ENCODE measurements at places on chromosomes 6 and 20.

DNA sequence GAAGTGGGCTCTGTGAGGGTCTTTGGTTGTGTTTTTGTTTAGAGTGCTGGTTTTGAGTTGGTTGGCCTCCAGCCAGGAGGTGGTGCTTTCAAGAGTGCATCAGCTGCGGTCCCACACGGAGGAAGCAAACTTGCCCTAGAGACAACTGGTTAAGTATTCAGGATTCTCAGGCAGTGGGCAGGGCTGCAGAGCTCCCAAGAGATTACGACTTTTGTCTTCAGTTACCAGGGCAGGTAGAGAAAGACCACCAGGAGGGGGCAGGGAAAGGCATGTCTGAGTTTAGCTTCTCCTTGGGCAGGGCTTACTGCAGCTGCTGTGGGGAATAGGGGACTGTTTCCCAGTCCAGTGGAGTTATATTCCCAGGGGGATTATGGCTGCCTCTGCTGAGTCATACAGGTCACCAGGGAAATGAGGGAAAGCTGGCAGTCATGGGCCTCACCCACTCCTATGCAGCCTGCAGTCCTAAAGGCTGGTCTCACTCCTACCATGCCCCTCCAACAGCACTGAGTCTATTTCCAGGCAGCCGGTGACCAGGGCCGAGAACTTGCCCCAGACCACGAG lies 64.3 kb downstream of the TTI1 start:
- DNase-seq: no peak

GRCh38 chr6:128499079-128499731 lies 21.2 kb downstream of the PTPRK start:
- no peak for DNase-seq

DNA sequence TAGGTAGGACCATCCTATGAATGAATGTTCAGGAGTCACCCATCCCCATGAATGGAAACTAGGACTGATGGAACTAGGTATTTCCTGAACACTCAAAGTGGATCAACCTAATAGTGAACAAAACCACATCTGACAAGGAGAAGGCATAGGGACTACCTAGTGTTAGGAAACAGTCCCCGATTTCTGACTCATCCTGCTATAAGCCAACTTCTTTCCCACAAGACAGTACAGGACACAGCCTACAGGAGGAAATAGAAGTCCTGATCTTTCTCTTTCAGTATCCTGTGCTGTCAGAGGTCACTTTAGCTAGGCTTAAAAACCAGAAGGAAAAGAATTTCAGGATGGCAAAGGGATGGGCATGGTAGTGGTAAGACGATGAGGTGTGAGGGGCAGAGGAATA lies 19.5 kb upstream of the GMDS start:
- no peak for DNase-seq

DNA sequence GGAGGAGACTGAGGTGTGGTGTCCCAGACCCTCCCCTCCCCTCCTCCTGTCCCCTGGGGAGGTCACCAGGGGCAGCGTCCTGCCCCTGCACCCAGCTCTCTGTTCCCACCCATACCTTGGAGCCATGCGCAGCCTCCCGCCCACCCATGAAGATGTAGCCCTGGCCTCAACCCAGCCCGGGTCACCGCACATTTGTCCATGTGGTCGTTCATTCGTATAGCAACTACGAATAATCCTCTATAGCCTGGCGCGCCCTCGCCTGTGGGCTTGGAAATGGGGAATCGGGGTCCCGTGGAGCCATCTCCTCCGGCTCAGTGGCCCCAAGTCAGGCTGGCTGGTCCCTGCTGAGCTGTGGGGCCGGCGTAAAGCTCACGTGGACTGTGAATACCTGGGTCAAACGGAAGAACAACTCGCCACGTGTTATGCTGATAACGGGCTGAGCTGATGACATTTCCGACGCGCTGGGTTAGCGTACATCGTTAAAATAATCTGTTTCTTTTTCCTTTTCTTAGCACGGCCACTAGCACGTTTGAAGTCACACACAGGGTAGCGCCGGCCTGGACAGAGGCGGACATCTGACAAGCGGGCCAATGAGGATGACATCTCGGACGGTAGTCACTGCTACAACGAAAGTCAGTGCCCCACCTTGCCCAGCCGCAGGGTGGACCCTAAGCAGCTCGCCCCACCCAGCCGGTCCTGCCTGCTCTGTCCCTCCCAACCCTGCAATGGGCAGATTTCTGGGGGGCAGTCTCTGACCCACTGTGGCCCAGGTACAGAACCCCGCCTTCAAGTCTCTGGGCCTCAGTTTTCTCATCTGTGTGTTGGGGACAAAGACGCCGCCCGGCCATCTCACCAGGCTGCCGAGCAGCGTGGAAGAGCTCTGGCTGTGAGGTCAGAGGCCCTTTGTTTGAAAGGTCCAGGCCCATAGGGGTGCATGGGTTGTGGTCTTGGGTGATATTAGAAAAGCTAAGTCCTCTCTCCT lies 19.8 kb upstream of the RBBP8NL start:
- DNase-seq: no peak

GRCh38 chr6:12278915-12279314 lies 11.2 kb upstream of the EDN1 start:
- no peak for DNase-seq

DNA sequence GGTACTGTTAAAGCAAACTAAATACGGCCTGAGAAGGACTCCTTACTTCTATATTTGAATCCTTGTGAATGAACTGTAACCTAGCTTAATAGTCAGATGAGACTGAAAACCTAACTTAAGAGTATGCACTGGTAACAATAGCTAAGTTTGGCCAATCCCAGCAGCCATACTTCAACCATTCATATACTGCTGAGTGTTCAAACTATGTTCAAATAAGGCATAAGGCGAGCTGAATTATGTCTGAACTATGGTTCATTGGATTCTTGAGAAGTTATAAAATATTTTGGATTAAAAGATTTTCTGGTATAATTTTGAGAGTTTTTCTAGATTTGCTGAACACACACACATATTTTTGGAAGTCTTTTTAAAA lies 2.2 kb downstream of the SMPDL3A start:
- DNase-seq: no peak
